ENCODE measurements at places on chromosomes 5 and 9.

GRCh38 chr9:78668148-78668832, 371.4 kb downstream of the PSAT1 start:
- DNase-seq: peak; percentile 84

DNA sequence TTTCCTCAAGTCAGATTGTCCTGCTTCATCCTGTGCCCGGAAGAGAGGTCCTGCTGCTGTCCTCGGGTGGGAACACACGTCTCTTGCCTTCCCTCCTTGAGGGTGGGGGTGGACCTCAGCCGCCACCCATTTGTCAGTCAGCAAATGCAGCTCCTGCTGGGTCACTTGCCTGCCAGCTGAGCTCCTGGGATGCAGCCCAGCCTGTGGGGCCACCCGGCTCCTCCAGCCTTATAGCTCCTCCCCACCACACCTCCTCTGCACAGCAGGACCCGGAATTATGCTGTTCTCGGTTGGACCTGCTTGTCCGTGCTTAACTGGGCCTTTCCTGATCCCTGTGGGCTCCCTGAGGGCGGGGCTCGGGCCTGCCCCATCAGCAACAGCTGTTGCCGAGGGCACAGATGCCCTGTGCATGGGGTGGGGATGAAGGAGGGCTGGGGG, 52.7 kb downstream of the RXRA start:
- peak; percentile 88 for DNase-seq

- DNase-seq: no peak
Observed at GRCh38 chr5:124337996-124338395, 408.4 kb downstream of the ZNF608 start.

DNA sequence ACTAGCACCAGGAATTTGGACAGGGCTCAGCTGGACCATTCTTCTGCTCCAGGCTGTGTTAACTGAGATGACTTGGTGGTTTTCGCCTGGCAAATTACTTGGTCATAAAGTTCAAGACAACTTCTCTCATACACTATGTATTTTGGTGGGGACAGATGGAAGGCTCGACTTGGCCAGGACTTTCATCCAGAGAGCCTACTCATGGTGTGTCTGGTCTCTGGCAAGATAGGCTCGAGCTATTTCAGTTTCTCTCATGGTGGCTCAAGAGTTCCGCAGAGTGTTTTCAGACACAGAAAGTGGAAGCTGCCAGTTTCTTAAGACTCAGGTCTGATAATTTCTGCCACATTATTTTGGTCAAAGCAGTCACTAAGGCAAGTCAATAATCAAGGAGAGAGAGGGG, 135.6 kb downstream of the IRX2 start:
- DNase-seq: no peak
